ENCODE measurements at places on chromosomes 6 and 20. TPM values are rescaled to one million over a fixed set of nuclear protein-coding genes. Genes with fewer than 3 reads are reported as not detected.

DNA sequence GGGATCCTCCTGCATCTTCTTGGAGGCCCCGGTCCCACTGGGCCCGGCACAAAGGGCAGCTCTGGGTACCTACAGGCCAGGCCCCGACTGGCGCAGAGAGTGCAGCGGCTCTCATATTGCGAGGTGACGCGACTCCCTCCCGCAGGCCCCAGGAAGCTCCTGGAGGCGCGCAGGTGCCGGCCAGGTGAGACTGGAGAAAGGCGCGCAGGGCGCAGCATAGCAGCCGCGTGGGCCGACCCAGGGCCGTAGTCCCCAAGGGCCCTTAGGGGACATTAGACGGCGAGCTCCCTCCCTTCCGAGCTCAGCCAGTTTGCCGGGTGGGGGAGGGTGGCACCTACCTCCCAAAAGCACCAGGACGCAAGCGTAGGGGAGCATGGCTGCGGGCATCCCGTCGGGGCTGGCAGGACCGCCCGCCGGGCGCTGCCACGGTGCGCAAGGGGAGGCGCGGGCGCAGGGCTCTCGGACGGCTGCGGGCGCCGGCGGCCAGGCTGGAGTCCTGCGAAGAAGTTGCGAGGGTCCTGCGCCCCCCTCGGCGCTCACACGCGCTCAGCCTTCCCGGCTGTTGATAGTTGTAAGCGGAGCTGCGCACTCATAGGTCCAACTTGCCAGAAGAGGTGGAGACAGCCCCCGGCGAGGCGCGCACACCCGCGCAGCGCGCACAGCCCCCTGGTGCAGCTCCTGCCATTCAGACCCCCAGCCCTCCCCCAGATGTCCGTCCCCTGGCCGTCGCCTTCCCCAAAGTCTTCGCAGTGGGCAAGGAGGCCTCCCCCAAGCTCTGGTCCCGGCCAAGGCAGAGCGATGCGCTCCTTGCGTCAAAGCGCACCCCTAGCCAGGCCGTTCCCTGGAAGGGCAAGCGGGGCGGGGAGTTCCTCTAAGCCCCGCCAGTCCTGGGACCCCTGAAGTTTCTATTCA is 622 bp downstream of the APCDD1L start:
- no peak for DNase-seq
- H3K4me1 ChIP-seq = no peaks in the 10 kb centered on the region
- H3K27me3 ChIP-seq = no peaks in the 10 kb centered on the region
- no peak overlapping the region for H3K27ac ChIP-seq
- no peaks in the 10 kb centered on the region for H3K36me3 ChIP-seq

SIRPB1 gene
- 1.3 TPM for total RNA-seq

DNA sequence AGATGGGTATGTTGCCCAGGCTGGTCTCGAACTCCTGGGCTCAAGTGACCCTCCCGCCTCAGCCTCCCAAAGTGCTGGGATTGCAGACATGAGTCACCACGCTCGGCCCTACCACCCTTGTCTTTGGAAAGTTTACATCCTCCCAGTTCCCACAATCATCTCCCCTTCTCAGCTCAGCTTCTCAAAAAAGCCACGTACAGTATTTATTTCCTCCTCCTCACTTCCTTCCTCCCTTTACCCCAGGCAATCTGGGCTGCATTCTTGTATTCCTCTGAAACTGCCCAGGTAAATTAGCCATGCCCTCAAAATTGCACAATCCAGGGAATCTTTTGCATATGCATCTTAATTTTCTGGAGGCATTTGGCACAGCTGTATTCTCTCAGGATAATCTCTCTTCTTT is 7.4 kb upstream of the SLC23A2 start:
- no peaks in the 10 kb centered on the region for H3K36me3 ChIP-seq
- peaks cover 16% of the 10 kb centered on the region for H3K4me1 ChIP-seq
- DNase-seq = no peak
- H3K27ac ChIP-seq = no peak overlapping the region

DNA sequence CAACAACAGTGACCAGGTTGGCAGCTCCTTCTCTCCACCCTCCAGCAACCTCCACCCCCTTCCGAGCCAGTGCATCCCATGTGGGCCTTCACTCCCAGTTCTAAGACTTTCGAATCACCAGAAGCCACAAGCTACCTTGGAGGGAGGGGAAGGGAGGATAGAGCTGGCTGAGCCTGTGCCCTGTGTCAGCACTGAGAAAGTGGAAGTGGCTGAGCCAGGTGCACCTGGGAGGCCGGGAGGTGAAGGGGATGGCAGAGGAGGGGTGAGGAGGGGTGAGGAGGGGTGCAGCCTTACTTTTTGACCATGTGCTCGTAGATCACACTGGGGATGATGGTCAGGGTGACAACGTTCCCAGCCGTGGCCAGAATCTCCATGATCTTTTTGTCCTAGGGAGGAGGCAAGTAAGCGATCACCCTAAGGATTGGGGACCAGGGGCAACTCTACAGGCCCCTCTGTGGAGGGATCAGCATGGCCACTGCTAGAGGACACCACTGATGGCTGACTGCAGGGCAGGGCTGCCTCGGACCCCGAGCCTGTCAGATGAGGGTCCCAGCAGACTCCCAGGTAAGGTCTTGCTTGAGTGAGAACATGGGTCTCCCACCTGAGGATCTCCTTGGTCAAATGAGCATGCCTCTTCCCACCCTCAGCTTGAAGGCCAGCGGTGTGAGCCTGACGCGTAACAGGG is 18.3 kb downstream of the SDCBP2 start:
- H3K27ac ChIP-seq = no peak overlapping the region
- DNase-seq = no peak
- no peaks in the 10 kb centered on the region for H3K27me3 ChIP-seq

DNA sequence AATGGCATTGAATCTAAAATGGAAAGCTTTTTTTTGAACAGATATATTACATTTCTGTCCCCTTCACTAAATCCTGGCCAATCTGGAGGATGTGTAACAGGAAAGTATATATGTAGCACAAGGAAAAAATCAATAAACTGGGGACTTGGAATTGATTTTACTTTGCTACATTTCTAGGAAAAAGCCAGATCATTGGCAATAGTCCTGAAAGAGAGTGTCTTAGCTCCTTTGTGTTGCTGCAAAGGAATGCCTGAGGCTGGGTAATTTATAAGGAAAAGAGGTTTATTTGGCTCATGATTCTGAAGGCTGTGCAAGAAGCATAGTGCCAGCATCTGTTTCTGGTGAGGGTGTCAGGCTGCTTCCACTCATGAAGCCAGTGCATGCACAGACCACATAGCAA is 574.9 kb downstream of the HTR1B start:
- H3K36me3 ChIP-seq = no peaks in the 10 kb centered on the region
- H3K27ac ChIP-seq = no peak overlapping the region
- no peak for DNase-seq
- H3K27me3 ChIP-seq = no peaks in the 10 kb centered on the region

- no peaks in the 10 kb centered on the region for H3K36me3 ChIP-seq
- no peaks in the 10 kb centered on the region for H3K4me1 ChIP-seq
- H3K27ac ChIP-seq = no peak overlapping the region
- no peak for DNase-seq
- no peaks in the 10 kb centered on the region for H3K27me3 ChIP-seq
Observed at GRCh38 chr6:35230950-35231349, 17.2 kb downstream of the SCUBE3 start.

PPP1R18 gene
- 121 TPM for total RNA-seq

GRCh38 chr6:154395878-154396277 is 39.3 kb upstream of the IPCEF1 start:
- no peak overlapping the region for H3K4me3 ChIP-seq
- H3K36me3 ChIP-seq = no peaks in the 10 kb centered on the region
- no peaks in the 10 kb centered on the region for H3K4me1 ChIP-seq
- no peaks in the 10 kb centered on the region for H3K27me3 ChIP-seq
- no peak overlapping the region for H3K27ac ChIP-seq
